Cardiac fibroblast (primary cell): ENCODE measurements at places on chromosomes 5 and 9.

DNA sequence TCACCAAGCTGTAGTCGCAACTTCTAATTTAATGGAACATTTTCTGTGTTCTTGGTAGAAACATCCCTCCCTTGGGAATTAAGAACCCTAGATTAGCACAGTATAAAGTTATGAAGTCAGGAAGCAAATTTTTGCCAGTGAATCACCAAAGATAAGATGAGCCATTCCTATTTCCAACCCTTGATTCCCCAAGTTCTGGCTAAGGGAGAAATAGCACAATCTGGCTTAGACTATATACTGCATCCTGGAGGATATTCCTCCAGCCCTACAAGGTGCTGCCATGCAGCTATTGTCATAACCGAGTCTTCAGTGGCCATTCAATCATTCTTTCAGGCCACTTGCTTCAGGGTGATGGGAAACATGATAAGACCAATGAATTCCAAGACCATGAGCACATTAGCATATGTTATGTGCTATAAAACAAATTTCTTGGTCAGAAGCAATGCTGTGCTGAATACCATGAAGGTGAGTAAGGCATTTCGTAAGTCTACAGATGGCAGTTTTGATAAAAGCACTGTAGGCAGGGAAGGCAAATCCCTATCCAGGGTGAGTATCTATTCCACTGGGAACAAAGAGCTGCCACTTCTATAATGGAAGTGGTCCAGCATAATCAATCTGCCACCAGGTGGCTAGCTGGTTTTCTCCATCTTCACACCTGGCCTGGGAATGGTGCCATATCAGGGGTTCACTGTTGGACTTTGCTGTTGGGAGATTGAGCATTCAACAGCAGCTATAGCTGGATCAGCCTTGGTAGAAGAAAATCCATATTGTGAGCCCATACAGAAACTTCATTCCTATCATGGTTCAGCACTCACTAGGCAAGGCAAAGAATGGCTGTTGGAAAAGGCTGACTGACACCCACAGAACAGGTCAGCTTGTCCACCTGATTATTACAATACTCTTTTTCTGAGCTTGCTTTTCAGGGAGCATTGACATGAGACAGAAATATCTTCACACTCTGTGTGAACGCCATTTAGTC lies 19.6 kb upstream of the ARL15 start:
- DNase-seq = peak; percentile 86

DNA sequence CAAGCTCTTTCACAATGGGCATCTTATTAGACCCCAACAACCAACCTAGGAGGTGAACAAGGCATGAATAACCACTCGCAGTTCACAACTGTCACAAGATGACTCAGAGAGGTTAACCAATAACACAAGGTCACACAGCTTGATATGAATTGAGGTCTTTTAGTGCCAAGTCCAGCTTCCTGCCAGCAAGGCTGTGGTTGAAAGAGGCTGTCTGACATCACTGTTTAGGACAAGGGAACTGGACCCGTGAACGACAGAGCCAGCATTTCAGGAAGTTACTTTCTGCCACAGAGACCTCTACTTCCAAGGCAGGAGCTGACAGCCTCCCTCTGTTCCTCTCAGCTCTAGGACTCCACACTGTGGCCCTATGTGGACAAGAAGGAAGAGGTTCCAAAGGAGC lies 53.4 kb upstream of the ALDH1B1 start:
- DNase-seq = peak; percentile 56

- DNase-seq = no peak
Measured at GRCh38 chr5:120093178-120093577, 370.9 kb upstream of the PRR16 start.

DNA sequence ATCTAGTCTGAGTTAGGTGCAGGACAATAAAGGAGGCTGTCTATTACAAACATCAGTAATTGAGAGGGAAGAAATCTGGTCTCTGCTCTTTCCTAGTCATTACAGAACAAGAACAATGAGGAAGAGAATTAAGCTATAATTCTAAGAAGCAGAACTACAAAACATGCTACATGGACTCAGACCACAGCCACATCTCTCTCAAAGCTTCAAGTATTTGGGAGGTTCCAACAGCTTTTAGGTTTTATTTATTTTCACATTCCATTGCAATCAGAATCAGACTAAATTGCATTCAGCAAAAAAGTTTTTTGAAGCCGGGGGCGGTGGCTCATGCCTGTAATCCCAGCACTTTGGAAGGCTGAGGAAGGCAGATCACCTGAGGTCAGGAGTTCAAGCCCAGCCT lies 1.1 kb upstream of the GRPEL2 start:
- no peak for DNase-seq

DNA sequence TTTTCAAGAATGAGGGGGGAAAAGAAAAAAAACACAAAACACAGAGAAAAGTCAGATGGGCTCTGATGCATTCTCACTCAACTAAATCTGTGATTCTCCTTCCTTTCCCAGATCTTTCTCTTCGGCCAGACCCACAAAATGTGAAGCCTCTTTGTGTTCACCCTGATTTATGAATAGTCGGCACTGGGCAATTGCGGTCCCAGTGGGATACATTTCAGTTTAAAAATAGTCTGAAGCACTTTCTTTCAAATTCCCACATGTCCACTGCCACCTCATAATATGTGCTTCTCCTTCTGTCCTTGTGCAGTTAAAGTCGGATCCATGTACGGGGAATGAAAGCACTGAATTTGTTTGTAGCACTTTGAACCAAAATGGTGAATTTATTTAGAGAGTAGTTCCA lies 995.4 kb upstream of the WWC1 start:
- DNase-seq = no peak

GRCh38 chr5:138632900-138633489 lies 57.8 kb upstream of the HSPA9 start:
- DNase-seq = peak; percentile 92

- no peak for DNase-seq
Measured at GRCh38 chr5:135974021-135974600, 19.3 kb upstream of the LECT2 start.

DNA sequence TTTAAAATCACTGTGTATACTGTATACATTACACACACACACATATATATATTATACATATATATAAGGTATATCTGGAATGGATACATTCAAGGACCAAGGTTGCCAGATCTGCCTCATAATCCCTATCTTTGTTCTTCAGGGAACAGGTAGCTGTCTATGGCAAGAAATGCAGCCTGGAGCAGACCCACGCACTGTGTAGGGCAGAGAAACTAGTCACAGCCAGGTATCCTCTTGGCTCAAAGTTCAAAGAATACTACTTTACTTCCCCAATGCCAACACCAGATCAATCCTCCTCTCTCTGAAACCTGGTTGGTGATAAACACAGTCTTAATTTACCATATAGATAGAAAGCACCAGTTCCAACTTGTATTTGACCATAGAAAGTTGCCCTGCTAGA lies 313.6 kb downstream of the PRELID2 start:
- DNase-seq = no peak

DNA sequence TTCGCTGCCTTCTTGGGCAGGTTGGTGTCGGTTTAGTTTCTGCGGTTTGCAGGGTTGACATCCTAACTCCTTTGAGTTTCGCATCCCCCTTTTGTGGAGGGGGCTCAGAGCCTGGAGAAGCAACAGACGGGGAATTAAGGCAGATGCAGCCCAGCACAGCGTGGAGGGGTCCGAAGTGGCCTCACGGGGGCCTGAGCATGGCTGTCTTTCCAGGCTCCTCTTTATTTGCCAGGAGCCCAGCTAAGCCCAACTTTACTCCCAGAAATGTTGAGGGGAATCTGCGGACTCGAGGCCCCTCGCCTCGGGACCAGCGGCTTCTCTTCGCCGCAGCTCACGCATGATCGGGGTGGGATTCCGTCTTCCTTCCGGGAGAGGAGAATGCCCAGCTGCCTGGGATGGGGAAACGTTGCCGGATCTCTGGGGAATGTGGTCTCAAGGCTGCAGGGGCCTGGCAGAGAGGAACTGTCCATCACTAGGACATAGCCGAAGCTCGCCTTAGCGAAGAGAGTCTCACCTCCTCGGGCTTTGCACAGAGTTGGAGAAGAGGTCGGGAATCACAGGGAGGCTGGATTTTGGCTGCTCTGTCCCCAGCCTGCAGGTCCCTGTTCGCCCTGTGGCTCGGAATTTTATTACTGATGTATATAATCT lies 1.3 kb downstream of the RAI14 start:
- peak; percentile 72 for DNase-seq

DNA sequence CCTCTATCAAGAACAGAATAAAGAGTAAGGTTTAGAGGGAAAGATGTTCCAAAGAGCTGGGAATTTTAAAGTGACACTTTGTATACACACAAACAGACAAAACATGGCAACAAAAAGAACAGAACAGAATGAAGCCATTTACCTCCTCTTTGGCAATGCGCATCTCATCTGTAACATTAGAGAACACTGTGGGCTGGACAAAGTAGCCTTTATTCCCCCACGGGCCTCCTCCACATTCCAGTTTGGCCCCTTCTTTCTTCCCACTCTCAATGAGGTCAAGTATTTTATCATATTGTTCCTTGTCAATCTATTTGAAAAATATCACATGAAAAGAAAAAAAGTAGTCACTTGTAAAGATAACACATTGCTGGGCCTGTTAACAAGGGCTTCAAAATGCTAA lies 41.0 kb downstream of the ALDH1A1 start:
- no peak for DNase-seq

DNA sequence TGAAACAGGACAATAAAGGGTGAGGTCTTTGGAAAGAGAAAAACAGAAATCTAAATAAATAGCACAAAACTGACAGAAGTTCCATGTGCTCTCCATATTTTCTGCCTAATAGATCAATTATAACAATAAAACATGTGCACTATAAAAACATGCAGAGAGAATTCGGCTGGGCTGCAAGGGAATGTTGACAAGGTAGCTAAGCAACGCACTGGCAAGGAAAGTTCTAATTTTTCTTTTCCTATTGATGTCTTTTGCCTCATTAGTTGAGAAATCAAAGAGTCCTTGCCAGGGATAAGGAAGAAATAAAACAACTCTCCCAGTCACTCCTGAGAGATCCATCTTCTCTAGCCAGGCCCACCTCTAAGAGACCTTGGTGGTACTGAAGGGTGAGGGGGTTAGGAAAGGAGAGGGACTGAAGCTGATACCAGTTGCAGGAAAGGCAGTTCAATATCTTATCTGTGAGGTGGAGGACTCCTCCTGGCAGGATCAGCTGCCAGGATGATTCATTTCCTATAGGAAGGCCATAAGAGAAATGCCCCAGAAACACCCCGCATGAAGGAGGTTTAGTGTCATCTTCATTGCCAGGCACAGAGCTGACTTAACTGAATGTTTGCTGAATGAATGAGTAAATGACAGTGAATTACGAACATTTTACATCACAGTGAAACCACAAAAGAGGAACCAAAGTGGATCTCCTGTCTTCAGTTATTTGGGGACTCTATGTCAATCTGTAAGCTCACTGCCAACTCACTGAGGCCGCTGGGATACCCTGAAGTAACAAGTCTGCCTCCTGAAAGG lies 63.7 kb upstream of the IFNK start:
- peak; percentile 36 for DNase-seq

- DNase-seq = peak; percentile 66
Measured at GRCh38 chr5:32233696-32234447, 59.8 kb upstream of the GOLPH3 start.

DNA sequence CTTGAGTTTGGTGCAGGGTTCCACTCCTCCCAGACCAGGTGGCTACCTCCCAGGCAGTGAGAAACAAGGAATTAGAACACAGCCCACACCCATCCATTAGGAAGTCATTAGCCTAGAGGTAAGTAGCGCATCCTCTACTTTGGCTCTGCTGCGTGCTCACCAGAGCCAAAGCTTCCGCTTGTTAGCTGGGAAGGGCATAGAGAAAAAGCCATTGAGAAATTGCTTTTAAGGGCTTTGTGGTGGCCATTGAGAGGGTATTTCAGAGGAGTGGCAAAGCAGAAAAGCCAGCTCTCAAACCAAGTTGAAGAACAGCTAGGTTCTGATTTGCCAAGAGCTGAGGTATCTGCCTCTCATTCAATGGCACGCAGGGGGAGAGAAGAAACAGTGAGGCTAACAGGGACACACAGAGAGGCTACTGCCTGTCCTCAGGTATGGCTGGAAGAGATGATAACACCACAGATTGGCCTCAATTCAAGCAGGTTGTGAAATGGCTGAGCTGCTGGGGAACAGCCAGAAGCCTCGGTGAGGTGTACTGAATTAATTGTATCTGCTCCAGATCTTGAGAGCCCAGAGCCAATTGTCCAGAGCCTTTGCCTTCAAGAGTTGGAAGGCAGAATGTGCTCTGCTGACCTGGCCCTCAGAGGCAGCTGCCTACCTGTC lies 119.4 kb downstream of the NTRK2 start:
- no peak for DNase-seq

DNA sequence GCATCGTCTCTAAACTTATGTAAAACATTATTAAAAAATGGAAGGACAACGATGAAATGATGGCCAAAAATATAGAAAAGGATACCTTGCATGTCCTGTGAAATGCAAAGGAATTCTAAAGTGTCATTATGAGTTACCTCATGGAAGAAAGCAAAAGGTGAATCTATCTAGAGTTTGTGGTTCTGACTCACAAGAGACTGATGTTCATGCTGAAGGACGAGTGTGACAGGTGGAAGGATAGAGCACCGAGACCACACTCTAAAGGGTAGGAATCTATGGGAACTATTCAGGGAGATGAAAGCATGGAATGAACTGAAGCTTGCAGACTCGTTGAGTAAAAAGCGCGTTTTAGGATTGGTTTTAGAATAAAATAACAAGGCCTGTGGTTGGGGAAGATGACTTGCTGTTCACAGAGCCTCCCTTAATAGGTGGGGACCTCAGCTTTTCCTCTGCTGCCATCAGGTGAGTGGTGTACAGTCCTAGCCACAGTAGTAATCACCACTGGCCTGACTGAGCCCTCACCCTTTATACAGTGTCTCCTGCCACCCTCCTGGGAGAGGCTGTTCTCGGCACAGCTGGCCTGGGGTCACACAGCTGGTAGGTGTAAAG lies 11.2 kb downstream of the TENT4A start:
- no peak for DNase-seq

GRCh38 chr9:71144495-71144894 lies 23.1 kb upstream of the TRPM3 start:
- DNase-seq = no peak

DNA sequence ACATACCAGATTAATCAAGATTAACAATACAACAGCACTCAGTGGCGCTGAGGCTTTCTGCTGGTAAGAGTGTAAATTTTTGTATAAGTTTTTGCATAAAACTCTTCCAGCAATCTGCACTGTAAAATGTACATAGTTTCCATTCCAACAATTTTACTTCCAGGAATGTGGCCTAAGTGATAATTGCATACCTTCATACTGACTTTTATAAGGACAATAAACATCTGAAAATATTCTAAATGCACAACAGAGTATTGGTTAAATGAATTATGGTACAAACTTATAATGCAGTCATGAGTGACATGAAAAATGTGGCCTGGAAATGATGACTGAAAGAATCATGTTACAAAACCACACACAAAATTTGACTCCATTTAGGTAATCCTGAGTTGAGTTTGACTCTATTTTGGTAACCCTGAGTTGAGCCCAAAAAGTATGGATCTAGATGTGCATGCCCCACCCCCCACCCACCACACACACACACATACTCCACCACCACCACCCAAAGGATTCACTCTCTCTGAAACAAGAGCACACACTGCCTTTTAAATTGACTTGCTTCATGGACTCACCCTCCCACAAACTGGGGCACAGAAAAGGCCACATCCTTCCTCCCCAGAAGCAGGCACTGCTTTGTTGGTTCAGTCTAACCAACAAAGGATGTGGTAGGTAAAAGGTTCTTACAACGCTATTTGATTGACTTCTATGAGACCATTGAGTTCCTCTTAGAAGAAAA lies 137.6 kb downstream of the SUSD1 start:
- peak; percentile 60 for DNase-seq
